Endothelial cell (in vitro differentiated cells): ENCODE measurements at places on chromosomes 11 and 22.

DNA sequence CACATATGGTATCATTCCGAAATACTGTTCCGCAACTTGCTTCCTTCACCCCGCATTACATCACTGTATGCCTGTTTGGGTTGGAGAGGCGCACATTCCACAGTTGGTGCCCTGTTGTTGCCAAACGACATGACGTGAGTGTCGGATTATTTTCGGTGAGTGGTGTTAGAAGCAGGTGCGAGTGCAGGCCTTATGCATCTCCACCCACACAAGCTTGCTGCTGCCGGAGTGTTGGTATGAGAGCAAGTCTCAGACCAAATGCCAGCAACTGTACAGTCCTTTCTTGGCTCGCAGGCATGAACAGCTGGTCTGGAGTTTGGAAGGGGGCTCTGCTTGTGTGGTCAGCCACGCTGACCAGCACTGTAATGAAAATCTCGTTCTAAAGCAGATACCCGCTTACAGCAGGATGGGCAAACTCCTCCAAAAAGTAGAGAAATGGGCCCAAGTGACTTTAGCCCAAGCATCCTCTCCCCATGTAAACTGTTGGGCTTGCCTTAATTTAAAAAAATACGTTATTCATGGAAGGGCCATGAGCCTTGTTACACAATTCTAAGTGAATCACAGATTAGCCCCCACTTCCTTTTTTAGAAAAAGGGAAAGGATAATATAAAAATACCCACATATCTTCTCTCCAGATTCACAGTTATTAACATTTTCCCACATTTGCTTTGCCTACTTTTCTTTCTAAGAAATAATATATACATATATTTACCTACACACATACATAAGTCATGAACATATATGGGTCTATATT, 48.7 kb upstream of the OR9Q1 start:
- no peak overlapping the region for H3K27ac ChIP-seq
- no peak for DNase-seq
- no peaks in the 10 kb centered on the region for H3K36me3 ChIP-seq
- H3K4me3 ChIP-seq: no peak overlapping the region
- H3K4me1 ChIP-seq: peaks cover 3% of the 10 kb centered on the region

- DNase-seq: no peak
- H3K27me3 ChIP-seq: no peaks in the 10 kb centered on the region
- H3K4me3 ChIP-seq: no peak overlapping the region
- H3K36me3 ChIP-seq: no peaks in the 10 kb centered on the region
These were observed 1156.8 kb downstream of the LRRC4C start for GRCh38 chr11:40302669-40303068.

- no peaks in the 10 kb centered on the region for H3K36me3 ChIP-seq
- peaks cover 17% of the 10 kb centered on the region for H3K4me1 ChIP-seq
- H3K27me3 ChIP-seq: peaks cover 6% of the 10 kb centered on the region
These were observed 24.9 kb upstream of the CHKA start for GRCh38 chr11:68146010-68146540.

DNA sequence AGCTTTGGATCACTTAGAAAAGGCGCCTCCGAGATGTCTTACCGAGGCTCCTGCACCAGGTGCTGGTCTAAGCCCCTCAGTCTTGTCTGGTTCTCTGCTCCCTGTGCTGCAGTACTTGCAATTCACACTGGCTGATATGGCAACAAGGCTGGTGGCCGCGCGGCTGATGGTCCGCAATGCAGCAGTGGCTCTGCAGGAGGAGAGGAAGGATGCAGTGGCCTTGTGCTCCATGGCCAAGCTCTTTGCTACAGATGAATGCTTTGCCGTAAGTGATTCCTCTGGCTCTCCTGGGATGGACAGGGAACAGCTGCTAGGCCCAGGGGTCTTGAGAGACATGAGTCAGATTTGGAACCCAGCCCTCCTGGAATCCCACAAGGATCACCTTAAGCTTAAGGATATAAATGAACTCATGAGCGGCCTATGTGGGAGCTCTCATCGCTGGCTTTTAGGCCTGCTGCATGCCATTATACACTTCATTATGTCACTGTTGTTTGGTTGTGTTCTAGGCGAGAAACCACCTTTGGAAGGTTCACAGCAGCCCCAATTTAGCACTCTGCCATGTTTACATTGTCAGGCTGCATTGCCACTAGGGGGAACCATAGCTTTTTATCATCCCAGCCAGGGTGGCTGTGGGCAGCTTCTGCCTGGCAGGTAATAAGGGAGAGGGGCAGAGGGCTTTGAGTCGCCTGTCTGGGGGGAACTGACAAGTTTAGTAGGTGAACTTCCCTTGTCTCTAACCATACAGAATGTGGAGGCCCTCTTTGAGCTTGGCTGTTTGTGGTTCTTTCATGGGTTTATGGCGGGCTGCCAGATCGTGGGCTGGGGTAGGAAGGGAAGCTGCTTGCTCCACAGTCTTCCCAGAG, 8.5 kb downstream of the ACAD8 start:
- H3K4me1 ChIP-seq: peaks cover 18% of the 10 kb centered on the region
- peaks cover 13% of the 10 kb centered on the region for H3K36me3 ChIP-seq
- peaks cover 1% of the 10 kb centered on the region for H3K27me3 ChIP-seq
- H3K4me3 ChIP-seq: no peak overlapping the region
- peak; percentile 43 for DNase-seq

GRCh38 chr22:37021710-37022482, 2.4 kb downstream of the MPST start:
- H3K36me3 ChIP-seq: peaks cover 11% of the 10 kb centered on the region
- H3K27me3 ChIP-seq: peaks cover 2% of the 10 kb centered on the region
- H3K27ac ChIP-seq: no peak overlapping the region
- peaks cover 12% of the 10 kb centered on the region for H3K4me1 ChIP-seq

GRCh38 chr11:7610393-7610792, 62.9 kb downstream of the CYB5R2 start:
- H3K4me3 ChIP-seq: no peak overlapping the region
- DNase-seq: no peak
- peaks cover 8% of the 10 kb centered on the region for H3K4me1 ChIP-seq
- no peak overlapping the region for H3K27ac ChIP-seq
